ENCODE measurements at places on chromosomes 2 and 18.

DNA sequence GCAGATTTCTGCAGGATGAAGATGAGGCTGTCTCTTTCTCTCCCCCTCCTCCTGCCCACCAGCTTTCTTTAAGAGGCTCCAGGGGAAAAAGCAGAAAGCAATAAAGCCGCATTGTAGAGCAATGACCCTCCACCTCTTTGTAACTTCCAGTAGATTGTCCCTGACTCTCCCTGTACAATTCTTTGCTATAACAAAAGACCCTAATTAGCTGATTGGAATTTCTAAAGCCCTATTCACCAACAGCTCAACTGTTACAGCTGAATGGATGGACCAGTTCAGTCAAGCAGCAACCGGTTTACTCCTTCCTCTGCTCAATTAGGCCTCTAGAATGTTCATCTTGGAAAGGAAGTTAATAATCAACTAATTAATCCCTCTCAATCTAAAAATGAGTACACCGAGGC is 301.0 kb downstream of the STK39 start:
- no peak for DNase-seq

- no peak for DNase-seq
These were observed 199.5 kb upstream of the MEIS1 start for GRCh38 chr2:66235428-66235827.

DNA sequence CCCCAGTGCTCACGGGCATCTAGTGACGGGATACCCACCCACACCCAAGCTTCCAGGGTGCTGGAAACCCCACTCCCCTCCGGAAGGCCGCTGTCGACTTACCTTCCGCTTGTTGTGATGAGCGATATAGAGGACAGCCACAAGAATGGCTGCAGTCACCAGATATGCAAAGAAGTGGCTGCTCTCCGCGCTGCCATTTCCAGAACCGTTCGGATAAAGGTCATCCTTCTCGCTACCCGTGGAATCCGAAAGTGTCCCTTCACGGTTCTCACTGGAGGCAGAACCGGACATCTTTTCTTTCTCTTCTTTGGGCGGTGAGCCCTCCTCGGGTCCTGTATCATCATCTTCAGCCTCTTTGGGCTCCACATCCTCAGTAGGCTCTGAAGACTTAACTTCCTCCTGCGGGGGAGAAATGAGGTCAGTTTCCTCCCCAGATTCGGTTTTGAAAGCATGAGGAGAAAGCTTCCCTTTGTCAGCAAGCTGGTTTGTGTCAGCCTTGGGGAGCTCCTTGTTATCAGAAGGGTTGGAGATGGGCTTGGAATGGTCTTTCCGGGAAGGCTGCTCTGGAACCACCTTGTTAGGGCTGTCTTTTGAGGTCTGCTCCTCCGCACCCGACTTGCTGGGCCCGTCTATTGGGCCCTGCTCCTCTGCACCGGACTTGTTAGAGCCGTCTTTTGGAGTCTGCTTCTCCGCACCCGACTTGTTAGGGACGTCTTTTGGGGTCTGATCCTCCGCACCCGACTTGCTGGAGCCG is 1.2 kb downstream of the TGOLN2 start:
- DNase-seq = peak; percentile 53

DNA sequence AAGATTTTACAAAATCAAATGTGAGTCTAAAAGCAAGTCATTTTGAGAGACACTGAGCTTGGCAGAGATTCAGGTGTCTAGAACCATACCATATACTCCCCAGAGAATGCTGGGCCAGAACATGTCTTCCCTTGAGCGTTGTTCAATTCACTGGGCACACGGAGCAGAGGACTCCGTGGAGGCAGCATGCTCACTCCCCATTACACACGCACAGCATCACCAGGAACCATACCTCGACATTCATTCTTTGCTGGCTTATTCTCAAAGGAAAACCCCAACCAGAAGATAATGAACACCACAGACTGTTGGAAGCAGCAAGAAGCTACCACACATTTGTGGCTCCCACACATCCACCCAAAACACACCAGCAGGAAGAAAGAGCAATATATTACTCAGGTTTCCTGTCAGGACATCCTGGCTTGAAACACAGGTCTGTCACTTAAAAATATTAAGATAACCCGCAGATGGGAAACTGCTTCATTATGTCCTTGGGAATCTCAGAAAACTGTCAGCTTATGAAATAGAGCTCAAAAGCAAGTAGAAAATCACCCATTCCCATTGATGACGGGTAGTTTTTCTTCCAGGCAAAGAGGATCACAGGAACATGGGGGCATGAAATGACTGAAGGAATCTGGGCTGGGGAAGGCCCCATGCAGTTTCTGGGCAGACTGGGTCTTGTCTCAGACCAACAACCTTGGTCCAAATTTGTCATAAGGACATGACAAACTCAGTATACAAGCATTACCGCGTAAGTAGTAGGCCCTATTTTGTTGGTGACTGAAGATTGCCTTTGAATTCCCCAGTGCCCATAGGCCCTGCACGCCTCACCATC is 46.4 kb downstream of the PCBP1 start:
- peak; percentile 39 for DNase-seq

- no peak for DNase-seq
These were observed 13.4 kb upstream of the KCNG2 start for GRCh38 chr18:79784071-79784913.

DNA sequence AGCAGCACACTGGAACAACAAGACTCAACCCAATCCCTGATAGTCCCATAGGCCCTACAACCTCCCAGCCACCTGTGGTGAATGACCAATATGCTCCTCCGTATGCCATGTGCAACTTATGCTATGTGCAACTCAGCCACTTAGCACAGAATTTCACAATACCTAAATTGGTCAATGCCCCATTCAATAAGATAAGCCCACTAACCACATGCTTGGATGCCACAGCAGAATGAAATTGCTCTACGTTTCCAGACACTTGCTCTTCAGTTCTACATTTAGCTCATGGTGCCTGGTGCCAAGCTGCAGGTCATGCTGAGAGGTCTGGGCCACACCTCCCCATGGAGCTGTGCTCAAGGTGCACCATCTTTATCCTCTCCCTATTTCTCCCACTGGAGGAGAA is 159.8 kb downstream of the EN1 start:
- DNase-seq = no peak

GRCh38 chr2:78506301-78506700 is 519.2 kb upstream of the REG3G start:
- no peak for DNase-seq

DNA sequence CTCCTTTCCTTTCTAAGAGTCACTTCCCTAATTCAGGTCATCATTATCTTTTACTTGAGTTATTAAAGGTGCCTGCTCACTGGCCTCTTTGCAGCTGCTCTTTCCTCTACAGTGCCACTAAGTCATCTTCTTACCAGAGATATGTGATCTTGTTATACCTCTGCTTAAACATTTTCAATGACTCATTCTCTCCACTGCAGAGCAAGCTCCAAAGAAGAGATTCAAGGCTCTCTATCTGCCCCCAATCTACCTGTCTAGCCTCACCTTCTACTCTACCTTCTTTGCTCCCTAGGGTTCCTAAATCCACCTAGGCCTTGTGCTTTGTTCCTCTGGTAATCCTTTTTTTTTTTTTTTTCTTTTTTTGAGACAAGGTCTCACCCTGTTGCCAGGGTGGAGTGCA is 3.1 kb downstream of the ARHGEF33 start:
- no peak for DNase-seq

GRCh38 chr18:58694720-58695468 is 23.6 kb downstream of the MALT1 start:
- DNase-seq = no peak

DNA sequence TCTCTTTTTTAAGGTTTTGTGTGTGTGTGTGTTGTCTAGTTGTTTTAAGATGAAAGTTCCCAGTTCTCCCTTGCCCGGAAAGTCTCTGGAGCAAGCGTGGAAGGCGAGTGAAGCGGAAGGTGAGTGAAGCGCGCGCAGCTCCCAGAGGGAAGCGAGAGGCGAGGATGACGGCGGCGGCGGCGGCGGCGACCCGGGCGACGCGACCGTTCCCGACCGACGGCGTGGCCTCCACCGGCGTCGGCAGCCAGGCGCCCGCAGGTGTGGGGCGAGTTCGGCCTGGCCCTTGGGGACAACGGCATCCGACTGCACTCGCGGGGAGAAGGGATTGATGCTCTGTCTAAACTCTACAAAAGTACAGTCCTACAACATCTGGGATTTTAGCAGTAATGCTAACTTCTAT is 321.9 kb downstream of the CELF4 start:
- no peak for DNase-seq

DNA sequence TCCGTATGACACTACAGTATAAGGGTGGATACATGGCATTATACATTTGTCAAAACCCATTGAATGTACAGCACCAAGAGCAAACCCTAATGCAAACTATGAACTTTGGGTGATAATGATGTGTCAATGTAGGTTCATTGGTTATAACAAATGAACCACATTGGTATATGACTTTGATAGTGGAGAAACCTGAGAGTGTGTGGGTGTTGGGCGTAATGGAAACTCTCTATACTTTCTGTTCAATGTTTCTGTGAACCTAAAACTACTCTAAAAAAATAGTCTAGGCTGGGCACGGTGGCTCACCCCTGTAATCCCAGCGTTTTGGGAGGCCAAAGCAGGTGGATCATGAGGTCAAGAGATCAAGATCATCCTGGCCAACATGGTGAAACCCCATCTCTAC is 6.5 kb upstream of the ACTG2 start:
- DNase-seq = peak; percentile 71

DNA sequence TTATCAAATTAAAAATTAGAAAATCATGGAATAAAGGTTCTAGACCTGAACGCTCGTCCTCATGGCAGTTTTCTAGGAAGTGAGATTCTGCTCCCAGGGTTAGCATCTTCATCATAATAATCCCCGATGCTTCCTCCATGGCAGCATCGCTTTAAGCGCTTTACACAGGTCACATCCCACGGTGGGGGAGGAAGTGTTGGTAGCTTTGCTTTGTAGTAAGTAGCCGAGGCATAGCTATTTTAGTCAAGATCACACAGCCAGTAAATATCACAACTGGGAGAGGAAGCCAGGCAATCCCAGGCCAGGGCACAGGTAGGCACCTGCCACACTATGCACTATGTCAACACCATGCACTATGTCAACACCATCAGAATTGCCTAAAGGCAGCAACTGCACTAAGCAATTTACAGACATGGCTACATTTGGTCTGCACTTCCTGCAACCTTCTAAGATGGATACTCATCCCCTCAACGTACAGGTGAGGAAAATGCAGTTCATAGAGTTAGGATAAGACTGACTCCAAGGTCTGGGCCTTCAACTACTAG is 205.5 kb downstream of the FBXO15 start:
- no peak for DNase-seq

- DNase-seq = no peak
These were observed 16.1 kb upstream of the ANKRD53 start for GRCh38 chr2:70962211-70962884.

DNA sequence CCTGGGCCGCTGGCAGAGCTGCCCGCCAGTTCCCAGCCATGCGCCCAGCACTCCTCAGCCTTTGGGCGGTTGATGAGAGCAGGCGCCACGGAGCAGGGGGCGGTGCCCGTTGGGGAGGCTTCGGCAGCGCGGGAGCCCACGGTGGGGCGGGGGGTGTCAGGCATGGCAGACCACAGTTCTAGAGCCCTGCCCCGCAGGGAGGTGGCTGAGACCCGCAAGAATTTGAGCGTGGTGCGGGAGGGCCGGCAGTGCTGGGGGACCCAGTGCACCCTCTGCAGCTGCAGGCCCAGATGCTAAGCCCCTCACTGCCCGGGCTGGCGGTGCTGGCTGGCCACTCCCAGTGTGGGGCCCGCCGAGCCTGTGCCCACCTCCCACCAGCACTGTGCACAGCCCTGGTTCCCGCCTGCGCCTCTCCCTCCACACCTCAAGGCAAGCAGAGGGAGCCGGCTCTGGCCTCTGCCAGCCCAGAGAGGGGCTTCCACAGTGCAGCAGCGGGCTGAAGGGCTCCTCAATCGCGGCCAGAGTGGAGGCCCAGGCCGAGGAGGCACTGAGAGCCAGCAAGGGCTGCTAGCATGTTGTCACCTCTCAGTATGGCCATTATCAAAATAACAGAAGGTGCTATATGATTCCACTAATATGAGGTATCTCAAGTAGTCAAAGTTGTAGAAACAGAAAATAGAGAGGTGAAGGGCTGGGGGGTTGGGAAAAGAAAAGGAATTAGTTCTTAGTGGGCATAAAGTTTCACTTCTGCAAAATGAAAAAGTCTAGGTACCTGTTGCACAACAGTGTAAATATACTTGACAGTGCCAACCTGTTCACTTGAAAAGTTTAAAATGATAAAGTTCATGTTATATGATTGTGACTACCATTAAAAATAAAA is 72.3 kb downstream of the SH3YL1 start:
- no peak for DNase-seq

- peak; percentile 88 for DNase-seq
These were observed 26.8 kb downstream of the THAP4 start for GRCh38 chr2:241609859-241610793.

GRCh38 chr2:157839822-157840221 is 36.3 kb downstream of the ACVR1 start:
- DNase-seq = no peak

- DNase-seq = no peak
These were observed 279.8 kb downstream of the AFF3 start for GRCh38 chr2:99862566-99862965.

- peak; percentile 5 for DNase-seq
These were observed 505 bp downstream of the FOXI3 start for GRCh38 chr2:88451811-88452564.

GRCh38 chr2:23363268-23363667 is 21.7 kb upstream of the KLHL29 start:
- no peak for DNase-seq

GRCh38 chr2:196200557-196200956 is 29.2 kb upstream of the STK17B start:
- peak; percentile 57 for DNase-seq

GRCh38 chr2:85265304-85265703 is 62.5 kb downstream of the TGOLN2 start:
- no peak for DNase-seq

DNA sequence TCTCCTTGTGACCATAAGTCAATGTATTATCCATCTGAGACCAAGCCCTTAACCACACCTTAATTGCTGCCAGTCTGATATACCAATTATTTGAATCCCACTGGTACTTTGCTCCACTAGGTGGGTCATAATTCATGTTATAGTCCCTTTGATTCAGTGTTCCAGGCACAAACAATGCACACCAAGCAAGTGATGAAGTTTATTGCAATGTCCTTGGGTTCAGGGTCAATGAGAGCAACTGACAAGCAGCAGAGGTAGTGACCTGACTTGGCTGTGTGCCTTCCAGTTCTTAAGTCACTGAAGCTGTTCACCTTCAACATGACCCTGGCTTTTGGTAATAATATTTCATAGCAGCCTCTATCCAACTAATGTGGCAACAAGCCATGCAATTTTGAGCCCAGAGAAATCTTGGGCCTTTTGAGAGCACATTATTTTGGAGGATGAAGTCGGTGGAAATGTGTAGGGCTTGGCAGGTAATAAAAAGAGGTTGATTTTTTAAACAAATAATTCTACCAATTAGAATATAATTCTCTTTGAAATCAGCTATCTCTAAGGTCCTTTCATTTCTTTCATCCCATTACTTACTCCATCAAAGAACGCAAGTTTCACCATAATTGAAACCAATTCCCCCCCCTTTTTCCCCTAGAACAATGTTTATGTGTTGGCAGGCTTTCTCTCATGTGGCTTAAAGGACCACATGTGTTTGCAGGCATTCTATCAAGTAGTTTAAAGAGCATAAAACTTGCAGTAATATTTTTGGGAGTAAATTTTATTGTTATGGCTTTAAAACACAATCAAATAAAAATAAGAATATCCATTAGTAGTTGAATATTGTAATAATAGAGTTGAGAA is 3.1 kb upstream of the CPO start:
- DNase-seq = no peak

Measured in stimulated activated CD4-positive, alpha-beta T cell treated with anti-CD3 and anti-CD28 coated beads, Interleukin-4, amount 100 ng/mL, for 24 hours (primary cell).